ENCODE measurements at places on chromosomes 3 and 15.
A peak's percentile ranks its signal among the peaks of the same experiment; 100 is the strongest.

- no peak for DNase-seq
These were observed 799 bp downstream of the VPS33B start for GRCh38 chr15:91021516-91022074.

DNA sequence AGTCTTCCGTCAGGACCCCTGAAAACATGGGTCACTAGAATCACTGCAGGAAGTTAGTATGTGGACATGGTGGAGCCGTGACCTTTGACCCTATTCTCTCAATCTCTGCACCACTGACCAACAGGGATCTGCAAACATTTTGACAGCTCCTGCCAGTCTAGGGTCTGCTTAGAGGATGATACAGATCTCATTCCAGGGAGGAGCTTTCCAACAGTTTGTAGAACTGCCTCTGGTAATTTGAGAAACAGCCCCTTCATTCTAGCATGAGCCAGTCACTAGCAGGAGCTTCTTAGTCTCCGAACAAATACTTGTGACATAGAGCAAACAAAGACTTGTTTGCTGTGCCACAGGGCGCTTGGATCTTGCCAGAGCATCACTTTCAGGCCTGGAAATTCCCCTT is 270.3 kb upstream of the CFAP20DC start:
- DNase-seq, result no peak

- DNase-seq, result no peak
These were observed 1.2 kb downstream of the CFAP91 start for GRCh38 chr3:119703820-119704531.

DNA sequence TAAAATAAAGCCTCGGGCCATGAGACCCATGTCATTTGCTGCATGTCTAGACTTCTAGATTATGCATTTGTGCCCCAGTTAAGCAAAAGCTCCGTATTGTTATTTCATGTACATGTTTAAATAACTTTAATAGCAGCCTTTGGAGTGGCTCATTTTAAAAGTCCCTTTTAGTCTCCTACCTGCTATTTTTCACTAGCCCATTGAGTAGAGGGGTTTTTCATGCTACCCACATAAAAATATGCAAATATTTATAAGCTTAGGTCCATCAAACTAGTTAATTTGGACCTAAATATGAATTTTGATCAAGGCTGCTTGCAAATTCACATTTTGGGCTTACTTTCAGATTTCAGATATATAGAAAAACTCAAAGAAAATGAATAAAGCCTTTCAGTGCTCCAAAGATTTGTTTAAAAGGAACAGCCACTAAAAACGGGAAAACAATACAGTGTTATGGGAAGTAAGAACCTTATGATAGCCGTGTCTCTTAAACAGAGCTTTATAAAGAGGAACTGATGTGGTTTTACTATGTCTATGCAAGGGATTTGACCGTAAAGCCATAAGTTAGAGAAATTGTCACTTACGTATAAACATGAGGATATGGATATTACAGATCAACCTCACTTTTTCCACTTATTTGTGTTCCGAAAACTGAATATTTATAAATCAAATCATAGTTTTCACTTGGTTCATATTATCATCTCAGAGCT is 30.0 kb downstream of the FILIP1L start:
- peak; percentile 77 for DNase-seq

DNA sequence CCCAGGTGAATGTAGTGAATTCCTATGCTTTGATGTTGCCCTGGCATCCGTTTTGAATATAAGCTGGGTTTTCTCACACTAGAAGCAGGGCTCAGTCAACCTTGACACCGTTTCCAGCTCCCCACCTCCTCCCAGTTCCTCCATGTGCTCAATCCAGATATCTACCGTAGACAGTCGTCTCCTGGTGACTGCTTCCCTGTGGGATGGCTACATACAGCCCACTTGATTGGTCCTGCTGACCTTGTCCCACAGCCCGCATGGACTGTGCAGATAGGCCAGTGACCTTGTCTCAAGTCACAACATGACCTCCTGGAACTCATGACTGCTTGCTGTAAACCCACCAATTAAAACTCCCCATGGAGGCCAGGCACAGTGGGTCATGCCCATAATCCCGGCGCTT is 8.1 kb downstream of the SEMA7A start:
- DNase-seq, result peak; percentile 19

- no peak for DNase-seq
These were observed 83.4 kb downstream of the ATP2B2 start for GRCh38 chr3:10421996-10422395.

GRCh38 chr3:81300324-81300927 is 461.0 kb downstream of the GBE1 start:
- DNase-seq, result no peak

DNA sequence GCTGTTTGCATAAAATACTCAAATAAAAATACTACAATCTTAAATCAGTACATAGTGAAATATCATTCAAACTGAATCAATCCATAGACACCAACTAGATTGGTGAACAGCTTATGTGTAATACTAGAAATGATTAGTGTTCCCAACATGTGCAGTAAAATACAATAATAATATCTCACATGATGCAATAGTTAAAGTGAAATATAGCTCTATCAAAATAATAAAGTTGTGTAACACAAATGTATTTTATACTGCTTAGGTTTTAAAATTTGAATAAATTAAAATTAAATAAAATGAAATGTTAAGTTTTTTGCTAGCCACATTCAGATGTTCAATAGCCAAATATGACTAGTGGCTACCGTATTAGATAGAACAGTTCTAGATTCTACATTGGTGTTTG is 714.1 kb downstream of the ZNF385D start:
- DNase-seq, result no peak

- DNase-seq, result no peak
These were observed 84.5 kb upstream of the TMEM108 start for GRCh38 chr3:132953683-132954082.

DNA sequence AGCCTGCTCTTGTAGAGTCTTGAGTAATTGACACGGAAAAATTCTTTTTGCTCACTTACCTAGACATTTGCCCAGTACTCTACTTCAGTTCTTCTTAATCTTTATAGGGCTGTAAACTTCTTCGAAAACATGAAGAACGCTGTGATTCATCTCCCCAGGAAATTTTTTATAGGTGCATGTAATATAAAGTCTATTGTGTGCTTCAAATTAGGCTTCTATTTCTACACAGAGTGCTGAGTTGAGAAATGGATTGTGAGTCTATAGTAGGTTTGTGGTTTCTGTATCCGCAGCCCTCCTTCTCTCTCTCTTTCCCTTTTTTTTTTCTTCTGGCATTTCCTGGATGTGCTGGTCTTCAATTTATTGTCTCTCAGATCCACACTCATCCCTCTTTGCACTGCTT is 183.3 kb upstream of the DCBLD2 start:
- DNase-seq, result no peak

DNA sequence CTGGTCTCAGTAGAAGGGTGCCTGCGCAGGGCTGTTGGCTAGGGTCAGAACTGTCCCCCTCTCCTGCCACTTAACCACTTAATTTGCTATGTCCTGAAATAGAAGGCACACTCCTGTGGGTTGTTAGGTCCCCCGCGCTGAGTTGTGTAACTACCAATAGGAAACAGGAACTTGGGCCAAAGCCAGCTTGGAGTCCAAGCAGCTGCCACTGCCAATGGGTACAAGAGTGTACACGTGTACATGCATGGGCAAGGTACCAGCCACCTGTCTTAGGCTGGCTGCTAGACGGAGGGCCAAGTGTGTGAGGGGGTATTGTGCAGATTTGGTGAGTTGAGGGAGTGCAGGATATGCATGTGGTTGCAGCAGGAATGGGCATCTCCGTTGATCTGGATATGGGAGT is 29.7 kb upstream of the POLG start:
- DNase-seq, result peak; percentile 31

DNA sequence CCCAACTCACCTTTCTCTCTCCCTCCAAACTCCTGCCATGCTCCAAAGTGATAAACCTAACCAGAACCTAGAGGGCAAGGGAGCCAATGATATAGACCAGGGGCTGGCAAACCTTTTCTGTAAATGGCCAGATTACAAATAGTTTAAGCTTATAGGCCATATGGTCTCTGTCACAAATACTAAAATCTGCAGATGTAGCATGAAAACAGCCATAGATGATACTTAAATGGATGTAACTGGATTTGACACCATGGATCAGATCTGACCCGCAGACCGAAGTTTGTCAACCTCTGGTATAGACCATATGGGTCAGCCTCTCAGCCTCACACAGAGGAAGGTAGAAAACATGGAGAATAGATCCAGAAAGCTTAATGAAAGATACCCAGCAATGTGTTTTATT is 165.2 kb upstream of the STT3B start:
- no peak for DNase-seq

GRCh38 chr15:57563416-57563815 is 28.3 kb upstream of the MYZAP start:
- no peak for DNase-seq

GRCh38 chr3:193305356-193305755 is 64.3 kb downstream of the PLAAT1 start:
- DNase-seq, result no peak

DNA sequence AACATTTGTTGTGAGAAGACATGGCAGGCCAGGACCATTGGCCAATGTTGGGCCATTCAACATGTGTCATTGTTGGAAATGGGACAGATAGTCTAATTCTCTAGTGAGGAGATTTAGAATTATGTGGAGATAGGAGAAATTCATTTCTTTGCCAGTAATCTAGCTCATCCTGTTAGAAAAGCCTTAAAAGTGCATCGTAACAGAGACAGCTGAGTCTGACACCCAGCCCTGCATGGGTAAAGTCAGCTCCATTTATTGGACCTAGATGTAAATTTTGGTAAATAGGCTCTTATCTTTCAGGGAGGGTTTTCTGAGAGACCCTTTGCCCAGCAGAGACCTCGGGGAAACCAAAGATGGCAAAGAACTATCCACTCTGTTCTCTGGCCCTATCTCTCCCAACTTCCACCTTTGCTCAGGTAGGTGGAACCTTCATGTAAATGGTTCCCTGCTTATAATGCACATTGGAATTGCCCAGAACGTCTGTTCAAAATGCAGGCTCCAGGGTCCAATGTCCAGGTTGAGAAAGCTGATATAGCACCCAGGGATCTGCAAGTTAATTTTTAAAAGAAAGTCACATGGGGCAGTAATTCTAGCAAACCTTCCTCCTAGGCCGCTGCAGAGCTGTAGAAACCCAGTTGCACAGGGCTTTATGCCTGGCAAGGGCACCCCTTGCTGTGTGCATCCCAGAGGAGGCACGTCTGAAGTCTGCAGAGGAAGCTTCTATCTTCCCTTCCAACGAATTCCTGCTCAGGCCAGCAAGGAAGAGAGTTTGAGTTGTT is 365.9 kb upstream of the PROK2 start:
- no peak for DNase-seq

DNA sequence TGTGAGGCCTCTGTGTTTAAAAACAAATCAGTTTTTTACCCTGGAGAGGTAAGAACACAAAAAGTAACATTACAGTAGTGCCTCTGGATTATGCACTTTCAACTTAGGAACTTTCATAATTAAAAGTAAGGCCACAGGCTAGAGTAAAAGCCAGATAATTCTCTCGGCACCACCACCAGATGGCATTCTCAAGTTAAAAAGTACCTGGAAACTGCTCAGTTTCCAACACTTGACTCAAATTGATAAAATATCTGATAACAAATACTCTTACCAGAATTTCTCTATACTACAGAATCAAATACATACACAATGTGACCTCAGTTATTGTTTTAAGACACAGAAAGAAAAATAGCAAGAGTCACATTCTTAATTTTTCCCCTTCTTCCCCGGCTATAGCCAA is 19.9 kb downstream of the SPICE1 start:
- peak; percentile 62 for DNase-seq

DNA sequence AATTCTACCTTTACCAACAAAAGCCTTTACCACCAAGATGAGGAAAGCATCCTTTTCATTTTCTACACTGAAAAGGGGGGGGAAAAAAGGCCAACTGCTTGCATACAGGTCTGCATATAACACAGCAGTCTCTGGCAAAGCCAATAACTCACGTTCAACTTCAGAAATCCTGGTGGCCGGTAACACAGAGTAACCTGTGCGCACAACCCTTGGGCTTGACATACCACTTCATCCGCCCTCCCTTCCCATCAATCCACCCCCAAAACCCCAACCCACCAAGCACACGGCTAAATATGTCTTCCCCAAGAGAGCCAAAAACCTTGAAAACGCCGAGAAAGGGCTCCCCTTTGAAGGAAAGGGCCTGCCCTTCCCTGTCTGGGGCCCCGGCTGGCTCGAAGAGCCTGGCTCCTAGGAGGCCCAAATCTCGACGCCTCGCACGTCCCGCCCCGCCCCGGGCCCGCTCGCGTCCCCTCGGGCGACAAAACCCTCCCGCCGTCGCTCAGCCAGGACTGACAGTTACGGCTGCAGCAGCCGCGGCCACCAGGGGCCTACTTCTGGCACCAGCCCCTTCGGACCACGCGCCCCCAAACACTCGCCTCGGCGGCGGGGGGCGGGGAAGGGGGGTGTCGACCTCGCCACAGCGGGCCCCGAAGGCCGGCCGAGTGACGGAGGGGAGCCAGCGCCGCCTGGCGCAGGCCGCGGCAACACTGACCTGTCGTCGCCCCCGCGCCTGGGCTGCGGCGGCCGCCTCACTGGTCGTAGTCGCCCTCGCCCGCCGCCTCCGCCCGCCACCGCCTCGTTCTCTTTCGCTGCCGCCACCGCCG is 835 bp downstream of the UBE3A start:
- peak; percentile 70 for DNase-seq

- DNase-seq, result no peak
These were observed 63.0 kb downstream of the ST3GAL6 start for GRCh38 chr3:98826126-98826525.

- DNase-seq, result no peak
These were observed 361.4 kb upstream of the CFAP20DC start for GRCh38 chr3:59411186-59411585.

GRCh38 chr3:195755391-195755790 is 34.6 kb downstream of the MUC20 start:
- no peak for DNase-seq

DNA sequence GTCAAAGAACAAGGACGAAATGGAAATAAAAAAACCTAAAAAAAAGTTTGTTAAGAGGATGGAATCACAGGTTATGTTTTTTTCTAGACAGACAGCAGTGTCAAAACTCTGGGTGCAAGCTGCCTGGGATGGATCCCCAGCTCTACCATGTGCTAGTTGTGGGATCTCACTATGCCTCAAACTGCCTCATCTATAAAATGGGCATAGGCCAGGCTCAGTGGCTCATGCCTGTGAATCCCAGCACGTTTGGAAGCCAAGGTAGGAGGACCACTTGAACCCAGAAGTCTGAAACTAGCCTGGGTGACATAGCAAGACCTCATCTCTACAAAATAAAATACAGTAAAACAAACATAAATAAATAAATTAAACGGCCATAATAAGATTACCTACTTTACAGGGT is 4.6 kb downstream of the PLD1 start:
- DNase-seq, result no peak

DNA sequence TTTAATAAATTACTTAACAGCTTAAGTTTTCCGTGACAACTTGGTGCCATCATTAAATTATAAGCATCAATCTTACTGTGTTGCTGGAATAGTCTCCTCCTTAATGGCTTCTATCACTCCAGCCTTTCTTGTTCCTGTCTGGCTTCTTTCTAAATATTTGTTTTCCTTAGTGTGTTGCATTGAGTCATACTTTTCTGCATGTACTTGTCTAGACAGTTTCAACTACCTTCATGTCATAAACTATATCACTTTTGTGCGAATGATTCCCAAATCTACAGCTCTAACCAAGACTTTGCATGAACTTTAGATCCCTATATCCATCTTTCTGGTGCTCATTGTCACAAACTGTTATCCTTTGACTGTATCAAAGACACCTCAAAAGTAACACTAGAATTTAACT is 78.4 kb downstream of the AKAP13 start:
- DNase-seq, result no peak

Data from OCI-M1 (cell line).